ENCODE measurements at places on chromosomes 11 and 22.

DNA sequence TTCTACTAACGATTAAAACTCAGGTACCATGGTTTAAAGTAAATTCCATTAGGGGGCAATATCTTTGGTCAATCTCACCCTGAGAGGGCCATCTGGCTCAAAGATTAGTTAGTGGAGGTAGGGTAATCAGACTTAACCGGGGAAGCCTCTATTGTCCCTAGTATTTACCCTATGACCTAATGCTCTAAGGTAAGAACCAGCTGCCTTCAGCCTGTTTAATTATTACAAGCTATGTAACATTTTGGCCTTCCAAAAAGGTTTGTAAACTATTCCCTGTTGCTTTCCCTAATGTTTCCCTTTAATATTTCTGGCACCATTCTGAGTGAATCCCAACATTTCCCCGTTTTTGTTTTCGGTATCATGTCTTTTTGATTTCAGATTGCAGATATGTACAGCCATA lies 15.1 kb upstream of the GLYATL1 start:
- no peak for DNase-seq

- no peak for DNase-seq
Measured at GRCh38 chr11:12538889-12539421, 135.3 kb upstream of the TEAD1 start.

DNA sequence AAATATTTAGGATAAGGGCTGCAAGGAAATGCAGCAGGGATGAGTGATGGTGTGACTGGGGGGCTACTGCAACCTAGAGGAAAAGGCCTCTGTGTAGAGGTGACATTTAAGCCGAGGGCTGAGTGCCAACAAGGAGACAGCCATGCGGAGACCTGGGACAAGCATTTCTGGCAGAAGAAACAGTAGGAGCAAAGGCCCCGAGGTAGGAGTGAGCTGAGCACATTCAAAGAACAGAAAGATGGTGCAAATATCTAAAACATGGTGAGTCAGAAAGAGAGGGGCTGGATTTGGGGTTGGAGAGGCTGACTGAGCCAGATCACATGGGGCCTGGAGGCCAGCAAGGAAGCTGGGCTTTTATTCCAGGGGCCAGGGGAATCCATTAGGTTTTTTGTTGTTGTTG lies 55.1 kb upstream of the INCENP start:
- DNase-seq = no peak

DNA sequence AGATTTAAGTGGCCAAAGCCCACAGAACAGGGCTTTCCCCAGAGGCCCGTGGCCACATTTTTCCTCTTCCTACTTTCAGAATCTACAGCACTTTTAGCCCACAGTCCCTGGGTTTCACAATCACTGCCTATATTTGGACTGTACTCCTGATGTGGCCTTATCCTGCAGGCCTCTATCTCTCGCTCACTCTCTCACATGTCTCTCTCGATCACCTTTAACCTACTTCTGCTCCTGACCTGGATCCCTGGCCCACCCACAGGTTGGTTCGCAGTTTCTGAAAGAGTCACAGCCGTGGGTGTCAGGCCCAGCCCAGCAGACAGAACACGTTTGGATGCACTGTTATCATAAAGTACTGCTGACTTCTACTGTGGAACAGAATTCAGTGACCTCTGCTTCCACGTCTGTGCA lies 55.5 kb downstream of the LARGE1 start:
- DNase-seq = no peak

GRCh38 chr22:47282851-47283250 lies 520.4 kb downstream of the TBC1D22A start:
- DNase-seq = no peak
